ENCODE measurements at places on chromosomes 16 and 17. TPM values are rescaled to one million over a fixed set of nuclear protein-coding genes. Genes with fewer than 3 reads are reported as not detected.

The ALDH3A1 gene
- 51.1 TPM for total RNA-seq

The APOH gene
- not detected for total RNA-seq

The CENPX gene
- total RNA-seq = 86.2 TPM

The G6PC1 gene
- not detected for total RNA-seq

The BCO1 gene
- total RNA-seq = 0.94 TPM

The ZNF750 gene
- not detected for total RNA-seq

The ACAP1 gene
- not detected for total RNA-seq

GRCh38 chr17:17552351-17553216 is 38.9 kb downstream of the PEMT start:
- DNase-seq = no peak

DNA sequence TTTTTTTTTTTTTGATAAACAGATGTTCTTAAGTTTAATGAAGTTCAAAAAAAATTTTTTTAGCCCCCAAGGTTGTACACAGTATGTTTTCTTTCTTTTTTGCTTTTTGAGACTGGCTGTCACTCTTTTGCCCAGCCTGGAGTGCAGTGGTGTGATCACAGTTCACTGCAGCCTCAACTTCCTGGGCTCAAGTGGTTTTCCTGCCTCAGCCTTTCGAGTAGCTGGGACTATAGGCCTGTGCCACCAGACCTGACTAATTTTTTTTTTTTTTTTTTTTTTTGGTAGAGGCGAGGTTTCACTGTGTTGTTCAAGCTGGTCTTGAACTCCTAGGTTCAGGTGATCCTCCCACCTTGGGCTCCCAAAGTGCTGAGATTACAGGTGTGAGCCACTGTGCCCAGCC is 12.8 kb downstream of the ITGAE start:
- DNase-seq = no peak

DNA sequence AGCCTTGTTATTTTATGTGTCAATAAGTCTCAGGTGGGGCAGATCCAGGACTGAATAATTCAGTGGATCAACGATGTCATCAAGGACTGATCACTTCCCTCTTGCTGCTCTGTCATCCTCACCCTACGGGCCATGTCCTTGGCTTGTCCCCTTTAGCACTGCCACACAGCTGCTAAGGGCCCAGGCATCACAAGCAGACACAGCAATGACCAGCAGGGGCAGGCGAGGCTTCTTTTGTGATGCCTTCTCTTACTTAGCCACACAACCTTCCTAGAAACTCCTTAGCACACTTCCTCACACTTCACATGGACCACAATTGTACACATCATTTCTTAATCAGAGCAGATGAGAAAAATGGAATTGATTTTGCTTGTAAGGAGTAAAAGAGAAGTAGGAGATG is 356.3 kb upstream of the SOX9 start:
- DNase-seq = peak; percentile 36

DNA sequence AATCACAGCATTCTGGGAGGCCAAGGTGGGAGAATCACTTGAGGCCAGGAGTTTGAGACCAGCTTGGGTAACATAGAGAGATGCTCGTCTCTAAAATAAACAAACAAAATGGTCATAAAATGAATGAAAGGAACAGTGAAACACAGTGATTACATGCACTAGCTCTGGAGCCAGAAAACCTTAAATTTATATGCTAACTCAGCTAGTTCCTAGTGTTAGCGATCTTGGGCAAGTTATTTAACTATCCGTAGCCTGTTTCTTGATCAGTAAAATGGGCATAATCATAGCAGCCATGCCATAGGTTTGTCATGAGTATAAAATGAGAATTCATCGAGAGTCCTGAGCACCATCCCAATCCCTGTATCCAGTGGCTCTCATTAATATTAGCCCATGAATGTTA is 271.0 kb downstream of the GRIN2A start:
- DNase-seq = no peak

DNA sequence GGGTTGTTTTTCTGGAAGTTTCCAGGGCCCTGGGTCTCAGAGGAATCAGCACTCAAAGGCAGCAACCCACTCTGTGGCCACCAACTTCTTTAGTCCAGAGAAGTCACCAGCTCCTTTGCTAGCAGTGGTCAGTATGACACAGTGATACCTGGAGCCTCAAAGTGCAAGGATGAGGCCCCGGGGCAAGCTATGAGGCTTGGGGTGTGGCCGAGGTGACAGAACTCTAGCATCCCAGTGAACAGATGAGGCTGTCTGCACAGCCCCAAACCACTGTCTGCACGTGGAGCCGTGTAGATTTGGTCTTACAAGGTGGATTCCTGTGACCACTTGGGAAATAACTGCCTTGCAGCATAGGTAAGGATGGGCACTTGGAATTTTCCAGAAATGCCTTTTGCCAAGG is 24.9 kb downstream of the TEKT5 start:
- DNase-seq = no peak

DNA sequence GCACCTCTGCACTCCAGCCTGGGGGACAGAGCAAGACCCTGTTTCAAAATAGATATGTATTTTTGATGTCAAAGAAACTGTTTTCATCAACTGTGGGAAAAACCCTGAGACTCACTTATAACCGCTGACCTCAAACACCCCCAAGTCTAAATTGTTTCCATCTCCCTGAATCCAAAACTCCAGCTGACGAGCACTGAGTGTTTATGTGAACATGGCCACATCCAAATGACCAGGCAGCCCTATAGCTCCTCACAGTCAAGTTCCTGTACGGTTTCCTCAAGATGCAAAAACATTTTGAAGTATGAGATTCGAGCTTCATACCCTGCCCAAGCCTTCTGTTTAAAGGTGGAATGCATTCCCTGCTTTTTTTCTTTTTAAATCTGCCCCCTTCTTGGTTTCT is 45.3 kb upstream of the ZCCHC14 start:
- DNase-seq = no peak

- DNase-seq = no peak
Observed at GRCh38 chr17:5952518-5952917, 117.7 kb upstream of the WSCD1 start.

- no peak for DNase-seq
Observed at GRCh38 chr17:1705004-1705403, 5.2 kb downstream of the TLCD2 start.

GRCh38 chr17:55898195-55898594 is 147.3 kb downstream of the PCTP start:
- DNase-seq = no peak

GRCh38 chr16:80100186-80100585 is 440.6 kb upstream of the DYNLRB2 start:
- no peak for DNase-seq

- no peak for DNase-seq
Observed at GRCh38 chr17:73644145-73645049, at the start of gene SDK2. Gene SDK2 (minus strand): TSS chr17:73644445. CDS start chr17:73644088, 357 bp downstream.

DNA sequence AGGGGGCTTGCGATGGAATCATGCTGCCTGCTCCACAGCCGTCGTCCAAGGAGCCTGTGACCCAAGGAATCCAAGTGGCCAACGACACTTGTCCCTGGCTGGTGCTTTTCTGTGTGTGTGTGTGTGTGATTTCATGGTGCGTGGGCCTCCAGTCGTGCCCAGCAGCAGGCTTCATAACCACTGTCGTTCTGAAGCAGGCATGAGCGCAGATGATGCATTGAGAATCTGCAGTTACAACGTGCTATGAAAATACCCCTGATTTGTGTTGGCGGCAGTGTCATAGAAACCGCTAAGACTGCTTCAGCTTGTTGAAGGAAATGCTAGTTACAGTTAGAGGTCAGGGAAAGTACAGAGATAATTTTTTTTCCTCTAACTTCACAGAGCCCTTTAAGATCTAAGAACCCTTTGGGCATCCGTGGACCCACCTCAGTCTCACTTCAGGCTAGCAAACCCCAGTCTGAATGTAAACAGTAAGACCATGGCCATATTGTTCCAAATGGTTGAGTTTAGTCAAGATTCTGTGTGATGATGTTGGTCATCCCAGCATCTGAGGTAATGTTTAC is 15.6 kb downstream of the C16orf90 start:
- DNase-seq = no peak

DNA sequence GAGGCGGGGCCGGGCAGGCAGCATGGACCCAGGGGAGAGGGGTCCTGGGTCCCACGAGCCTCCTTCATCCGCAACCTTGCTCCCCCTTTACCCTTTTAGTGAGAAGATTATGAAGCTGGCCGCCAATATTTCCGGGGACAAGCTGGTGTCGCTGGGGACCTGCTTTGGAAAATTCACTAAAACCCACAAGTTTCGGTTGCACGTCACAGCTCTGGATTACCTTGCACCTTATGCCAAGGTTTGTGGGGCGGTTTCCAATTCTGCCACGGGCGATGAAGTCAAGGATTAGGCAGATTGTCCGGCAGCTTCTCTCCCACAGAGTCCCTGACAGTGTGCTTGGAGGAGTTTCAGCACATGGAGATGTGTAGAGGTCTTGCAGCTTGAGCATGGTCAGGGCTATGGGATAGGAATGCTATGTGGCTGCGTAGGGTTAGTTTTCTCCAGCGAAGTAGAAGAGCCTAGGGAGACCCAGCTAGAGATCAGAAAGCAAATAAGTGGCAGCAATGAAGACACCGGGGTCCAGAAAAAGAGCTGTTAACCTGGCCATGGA is 598 bp downstream of the NIP7 start:
- no peak for DNase-seq

DNA sequence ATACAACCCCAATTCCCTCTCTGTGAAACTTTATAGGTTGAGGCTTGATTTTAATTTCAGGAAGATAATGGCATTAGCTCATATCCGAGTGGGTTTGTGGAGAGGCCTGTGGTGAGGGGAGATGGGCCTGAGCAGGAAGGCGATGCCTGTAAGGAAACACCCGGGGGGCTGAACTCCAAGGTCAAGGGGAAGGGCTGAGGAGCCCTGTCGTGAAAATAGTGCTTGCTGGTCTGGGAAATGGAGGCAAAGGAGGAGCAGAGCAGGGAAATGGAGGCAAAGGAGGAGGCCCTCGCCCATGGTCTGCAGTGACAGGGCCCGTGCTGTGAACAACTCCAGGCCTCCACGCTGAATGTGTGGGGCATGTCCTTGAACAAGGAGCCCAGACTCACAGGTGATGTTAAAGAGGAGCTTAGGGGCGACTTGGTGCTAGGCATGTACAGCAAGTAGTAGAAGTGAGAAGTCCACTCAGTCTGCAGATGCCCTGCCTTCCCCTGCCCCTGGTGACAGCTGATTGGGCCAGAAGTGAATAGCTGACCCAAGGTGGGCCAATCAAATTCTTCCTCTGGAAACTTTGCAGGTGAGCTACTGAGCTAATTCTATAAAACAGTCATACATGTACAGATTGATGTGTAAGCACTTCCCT is 38.1 kb downstream of the MRPS23 start:
- no peak for DNase-seq

- DNase-seq = no peak
Observed at GRCh38 chr17:364766-365165, 12.2 kb upstream of the RPH3AL start.

GRCh38 chr16:29877266-29877961 is 14.4 kb upstream of the CDIPT start:
- DNase-seq = no peak

DNA sequence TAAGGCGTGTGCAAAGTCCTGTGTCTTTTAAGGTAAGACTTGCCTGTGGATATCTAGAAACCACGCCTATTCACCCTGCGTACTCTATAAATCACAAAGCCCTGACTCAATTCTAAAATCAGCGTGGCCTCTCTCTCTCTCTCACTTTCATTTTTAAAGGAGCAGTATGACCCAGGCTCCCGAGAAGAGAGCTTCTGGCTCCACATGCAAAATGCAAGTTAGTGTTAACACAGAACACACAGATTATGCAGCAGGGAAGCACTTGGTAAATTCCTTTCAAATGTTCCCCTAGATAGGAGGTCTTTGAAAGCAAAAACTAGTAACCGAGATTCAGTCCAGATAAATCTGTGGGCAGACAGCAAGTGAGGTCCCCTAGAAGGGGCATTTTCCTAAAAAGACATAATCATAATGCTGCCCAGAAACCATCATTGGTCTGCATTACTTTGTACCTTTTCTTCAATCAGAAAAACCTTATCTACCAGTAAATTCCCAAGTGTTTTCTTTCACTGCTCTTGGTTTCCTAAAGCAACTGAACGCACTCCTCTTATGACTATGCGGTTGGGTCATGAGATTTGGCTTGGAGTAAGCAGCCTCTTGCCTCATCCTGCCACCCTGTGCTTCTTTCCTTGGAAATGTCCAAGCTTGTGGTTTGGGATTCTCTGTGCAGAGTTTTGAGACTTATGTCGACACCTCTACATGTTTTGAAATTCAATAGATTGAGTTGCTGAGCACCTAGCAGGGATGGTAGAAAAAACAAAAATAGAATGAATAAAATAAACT is 31.7 kb upstream of the KCNJ2 start:
- peak; percentile 89 for DNase-seq

DNA sequence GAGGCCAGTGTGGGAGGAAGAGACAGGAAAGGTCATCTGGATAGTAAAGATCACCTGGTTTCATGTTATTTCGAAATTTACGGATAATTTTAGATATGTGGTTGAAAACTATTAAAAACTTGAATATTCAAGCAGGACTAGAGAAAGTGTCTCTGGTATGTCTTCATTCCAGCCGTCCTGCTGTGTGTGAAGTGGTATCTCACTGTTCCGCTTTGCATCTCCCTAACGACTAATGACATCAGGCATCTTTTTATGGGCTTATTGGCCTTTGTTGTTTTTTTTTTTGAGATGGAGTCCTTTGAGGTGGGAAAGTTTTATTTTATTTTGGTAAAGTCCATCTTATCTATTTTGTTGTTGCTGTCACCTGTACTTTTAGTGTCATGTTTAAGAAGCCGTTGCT is 214.4 kb upstream of the CHMP6 start:
- DNase-seq = no peak

DNA sequence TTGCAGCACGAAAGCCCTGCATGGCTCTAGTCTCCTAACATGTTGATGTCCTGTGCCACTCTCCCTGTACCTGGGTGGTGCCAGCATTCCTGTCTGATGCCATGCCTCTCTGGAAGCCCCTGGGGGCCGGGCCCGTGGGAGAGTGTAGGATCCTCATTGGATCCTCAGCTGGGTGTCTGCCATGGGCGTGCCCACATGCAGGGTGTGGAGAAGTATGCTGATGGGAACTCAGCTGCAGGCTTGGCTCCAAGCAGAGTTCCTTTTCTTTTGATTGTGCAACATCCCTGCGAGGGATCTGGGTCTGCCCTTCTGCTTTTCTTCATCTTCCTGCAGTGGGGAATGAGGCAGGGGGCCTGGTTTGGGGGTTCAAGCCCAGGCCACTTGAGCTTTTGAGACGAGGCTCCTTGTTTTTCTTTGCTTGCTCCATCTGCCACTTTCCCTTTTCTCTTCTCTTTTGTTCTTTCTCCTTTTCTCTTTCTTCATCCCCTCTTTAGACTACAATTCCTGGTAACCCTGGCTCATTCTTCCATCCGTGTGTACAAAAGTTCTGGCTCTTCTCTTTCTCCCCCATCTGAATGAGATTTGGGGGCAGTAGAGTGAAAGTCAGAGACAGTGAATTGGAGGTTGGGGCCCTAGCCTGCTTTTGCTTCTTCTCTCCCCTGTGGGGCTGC is 32.9 kb downstream of the KSR1 start:
- DNase-seq = peak; percentile 50
